Stimulated activated CD8-positive, alpha-beta memory T cell treated with anti-CD3 and anti-CD28 coated beads, Interleukin-4, amount 100 ng/mL, for 1 hour (primary cell): ENCODE measurements at places on chromosomes 6 and 20.

GRCh38 chr6:40545954-40546353 lies 41.2 kb downstream of the LRFN2 start:
- no peak for DNase-seq

DNA sequence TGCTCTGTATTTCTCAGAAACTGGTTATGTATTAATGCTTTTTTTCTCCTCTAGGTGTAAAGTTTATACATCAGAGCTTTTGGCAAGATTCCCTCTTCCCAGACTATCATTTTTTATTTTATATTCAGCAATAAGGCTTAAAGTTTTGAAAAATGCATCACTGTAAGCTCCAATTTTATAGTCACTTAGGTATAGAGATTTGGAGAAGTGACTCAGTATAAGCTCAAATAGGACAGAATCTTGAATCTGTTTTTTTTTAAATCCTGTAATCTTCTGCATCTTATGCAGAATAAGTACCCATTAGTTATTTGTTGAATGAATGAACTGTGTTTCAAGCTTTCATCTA lies 1.0 kb downstream of the NCOA7 start:
- no peak for DNase-seq

DNA sequence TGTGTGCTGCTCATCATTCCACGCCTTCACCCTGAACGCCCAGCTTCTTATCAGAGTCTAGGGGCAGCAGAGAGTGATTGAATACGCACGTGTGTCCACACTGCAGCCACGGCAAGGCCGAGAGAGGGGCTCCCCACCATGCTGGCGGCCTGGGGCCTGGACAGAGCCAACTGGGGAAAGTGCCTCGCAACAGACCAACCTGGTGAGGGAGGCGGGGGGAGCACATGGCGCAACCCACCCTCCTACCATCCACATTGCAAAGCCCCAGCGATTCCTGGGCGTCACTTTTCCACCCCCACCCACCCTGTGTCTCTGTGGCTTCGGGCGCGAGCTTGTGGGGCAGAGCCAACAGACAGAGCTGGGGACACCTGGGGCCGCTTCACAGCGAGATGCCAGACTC lies 66.4 kb upstream of the DUSP22 start:
- no peak for DNase-seq

DNA sequence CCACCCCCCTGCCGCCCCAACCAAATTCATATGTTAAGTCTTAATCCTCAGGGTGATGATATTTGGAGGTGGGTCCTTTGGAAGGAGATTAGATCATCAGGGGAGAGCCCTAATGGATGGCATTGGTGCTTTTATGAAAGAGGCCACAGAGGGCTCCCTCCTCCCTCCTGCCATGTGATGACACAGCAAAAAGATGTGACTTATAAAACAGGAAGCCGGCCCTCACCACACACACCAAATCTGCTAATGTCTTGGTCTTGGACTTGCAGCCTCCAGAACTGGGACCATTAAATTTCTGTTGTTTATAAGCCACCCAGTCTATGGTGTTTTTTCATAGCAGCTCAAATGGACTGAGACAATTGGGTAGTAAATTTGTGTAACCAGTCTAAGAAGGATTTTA lies 176.3 kb downstream of the ADGRG6 start:
- DNase-seq: no peak

DNA sequence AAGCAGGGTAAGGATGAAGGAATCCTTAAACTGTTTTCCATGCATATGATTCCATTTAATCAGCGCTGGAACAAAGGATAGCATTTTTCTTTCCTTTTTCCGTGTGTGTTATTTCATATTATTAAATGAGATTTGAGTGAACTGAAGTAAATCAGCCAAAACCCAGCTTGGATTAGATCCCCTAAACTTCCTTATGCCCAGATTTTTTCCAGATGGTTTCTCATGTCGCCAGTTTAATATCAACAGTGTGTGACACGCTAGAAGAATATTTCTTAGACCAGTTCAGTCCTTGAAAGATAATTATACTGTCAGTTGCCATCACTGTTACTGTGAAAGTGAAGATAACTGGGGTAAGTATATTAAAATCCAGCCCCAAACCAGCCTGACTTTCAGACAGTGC lies 1009.4 kb downstream of the KIF16B start:
- no peak for DNase-seq

- DNase-seq: no peak
These were observed 187.4 kb upstream of the PROKR2 start for GRCh38 chr20:5504061-5504739.

DNA sequence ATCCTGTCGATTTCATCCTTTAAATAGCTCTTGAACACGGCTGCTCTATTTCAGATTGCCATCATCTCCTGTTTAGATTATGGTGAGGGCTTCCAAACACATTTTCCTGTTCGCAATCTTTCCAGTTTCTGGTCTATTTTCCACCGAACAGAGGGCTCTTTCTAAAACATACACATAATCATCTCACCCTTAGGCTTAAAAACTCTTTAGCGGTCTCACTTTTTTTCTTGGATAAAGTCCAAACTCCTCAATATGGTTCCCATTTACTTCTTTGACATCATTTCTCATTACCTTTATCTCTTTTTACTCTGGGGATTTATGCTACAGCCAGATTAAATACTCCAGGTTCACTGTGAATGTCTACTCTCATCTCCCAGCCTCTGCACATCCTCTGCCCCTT lies 103.4 kb upstream of the STMND1 start:
- DNase-seq: no peak

DNA sequence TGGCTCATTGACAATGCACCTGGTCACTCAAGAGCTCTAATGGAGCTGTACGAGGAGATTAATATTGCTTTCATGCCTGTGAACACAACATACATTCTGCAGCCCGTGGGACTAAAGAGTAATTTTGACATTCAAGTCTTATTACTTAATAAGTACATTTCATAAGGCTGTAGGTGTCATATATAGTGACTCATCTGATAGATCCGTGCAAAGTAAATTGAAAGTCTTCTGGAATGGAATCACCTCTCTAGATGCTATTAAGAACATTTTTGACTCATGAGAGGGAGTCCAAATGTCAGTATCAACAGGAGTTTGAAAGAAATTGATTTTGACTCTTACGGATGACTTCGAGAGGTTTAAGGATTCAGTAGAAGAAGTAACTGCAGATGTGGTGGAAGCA lies 267.9 kb downstream of the CLVS2 start:
- no peak for DNase-seq

GRCh38 chr20:24962510-24962909 lies 13.4 kb downstream of the CST7 start:
- DNase-seq: no peak

- no peak for DNase-seq
These were observed 191.3 kb downstream of the OR2B2 start for GRCh38 chr6:27720607-27721580.

- no peak for DNase-seq
These were observed 8.2 kb downstream of the SENP6 start for GRCh38 chr6:75609639-75610590.

DNA sequence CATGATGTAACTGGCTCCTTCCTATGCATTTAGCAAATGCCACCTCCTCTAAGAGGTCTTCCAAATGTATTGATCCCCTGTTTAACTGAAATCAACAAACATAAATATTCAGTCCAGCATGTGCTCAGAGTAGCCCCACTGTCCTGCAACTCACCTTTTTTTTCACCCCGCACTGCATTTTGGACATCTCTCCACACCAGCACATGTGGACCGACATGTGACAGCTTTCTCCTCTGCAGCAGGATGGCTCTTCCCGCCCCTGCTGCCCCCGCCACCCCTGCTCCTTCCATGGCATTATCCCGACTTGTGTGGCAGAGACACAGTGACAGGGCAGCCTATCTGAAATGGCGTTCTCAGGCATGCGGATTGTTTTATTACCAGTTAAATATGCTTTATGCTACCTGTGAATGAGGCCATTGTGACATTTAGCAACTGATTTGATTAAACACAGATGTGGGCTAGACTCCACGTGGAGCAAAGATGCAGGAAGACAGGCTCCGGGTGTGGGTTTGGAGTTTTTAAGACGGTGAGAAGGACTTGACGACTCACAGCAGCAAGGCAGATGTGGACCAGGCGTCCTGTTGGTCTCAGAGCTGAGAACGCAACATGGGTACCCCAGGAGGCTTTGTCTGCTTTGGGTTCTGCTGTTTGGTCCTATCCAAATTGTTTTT lies 161.2 kb downstream of the EYA2 start:
- DNase-seq: no peak

- no peak for DNase-seq
These were observed 4.5 kb downstream of the FLRT3 start for GRCh38 chr20:14332866-14333265.
